ENCODE measurements at places on chromosomes 13 and 19.
A peak's percentile ranks its signal among the peaks of the same experiment; 100 is the strongest.

GRCh38 chr19:45440873-45441654 lies 17.3 kb upstream of the ERCC1 start:
- no peak for DNase-seq

- no peak for DNase-seq
These were observed 12.4 kb downstream of the ZNF552 start for GRCh38 chr19:57802269-57802668.

DNA sequence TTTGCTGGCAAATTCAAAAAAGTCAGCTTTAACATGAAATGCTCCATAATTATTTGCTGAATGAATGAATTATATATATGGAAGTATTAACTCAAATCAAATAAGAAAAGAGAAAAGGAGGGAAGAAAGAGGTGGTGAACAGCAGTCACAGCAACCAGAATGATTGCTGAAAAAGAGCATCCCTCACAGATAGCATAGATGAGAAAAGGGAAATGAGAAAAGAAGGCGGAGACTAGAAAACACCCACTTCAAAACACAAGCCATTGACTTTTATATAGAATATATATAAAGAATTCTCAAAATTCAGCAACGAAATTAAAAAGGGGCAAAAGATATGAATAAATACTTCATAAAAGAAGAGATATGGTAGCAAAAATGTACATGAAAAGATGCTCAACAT lies 75.2 kb downstream of the CAB39L start:
- no peak for DNase-seq

- no peak for DNase-seq
These were observed 446.9 kb downstream of the COG6 start for GRCh38 chr13:40102360-40102727.

DNA sequence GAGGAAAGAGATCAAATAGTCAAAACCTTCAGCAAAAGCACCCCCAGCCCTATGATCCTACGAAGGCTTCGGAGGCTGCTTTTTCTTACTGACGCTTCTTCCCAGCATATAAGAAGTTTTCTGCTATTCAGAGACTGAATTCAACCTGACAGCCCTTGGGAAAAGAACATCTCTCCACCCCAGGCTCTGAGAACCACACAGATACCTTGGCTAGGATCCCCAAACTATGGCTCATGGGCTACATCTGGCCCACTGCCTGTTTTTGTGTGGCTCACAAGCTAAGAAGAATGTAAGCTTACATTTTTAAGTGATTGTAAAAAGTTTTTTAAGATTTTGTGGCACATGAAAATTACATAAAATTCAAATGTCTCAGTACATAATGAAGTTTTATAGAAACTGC lies 3.0 kb downstream of the SLC15A1 start:
- DNase-seq = no peak

DNA sequence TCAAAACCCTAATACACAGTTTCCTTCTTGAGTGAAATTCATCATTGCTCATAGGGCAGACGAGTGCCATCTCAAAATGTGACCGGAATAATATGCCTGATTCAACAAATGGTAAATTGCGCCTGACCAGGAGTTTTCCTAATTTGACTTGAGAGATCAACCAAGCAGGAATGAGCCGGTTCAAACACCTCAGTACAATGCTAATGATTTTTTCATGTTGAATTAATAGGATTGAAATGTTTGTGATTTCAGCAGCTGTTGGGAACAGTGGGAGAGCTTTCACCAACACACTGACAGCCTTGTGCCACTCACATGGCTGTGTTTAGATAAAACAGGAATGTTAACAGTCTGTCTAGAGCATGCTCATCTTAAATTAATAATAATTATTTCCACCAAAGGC lies 484.8 kb downstream of the PCDH9 start:
- no peak for DNase-seq

GRCh38 chr13:62906469-62906868 lies 1490.8 kb upstream of the PCDH20 start:
- DNase-seq = no peak

DNA sequence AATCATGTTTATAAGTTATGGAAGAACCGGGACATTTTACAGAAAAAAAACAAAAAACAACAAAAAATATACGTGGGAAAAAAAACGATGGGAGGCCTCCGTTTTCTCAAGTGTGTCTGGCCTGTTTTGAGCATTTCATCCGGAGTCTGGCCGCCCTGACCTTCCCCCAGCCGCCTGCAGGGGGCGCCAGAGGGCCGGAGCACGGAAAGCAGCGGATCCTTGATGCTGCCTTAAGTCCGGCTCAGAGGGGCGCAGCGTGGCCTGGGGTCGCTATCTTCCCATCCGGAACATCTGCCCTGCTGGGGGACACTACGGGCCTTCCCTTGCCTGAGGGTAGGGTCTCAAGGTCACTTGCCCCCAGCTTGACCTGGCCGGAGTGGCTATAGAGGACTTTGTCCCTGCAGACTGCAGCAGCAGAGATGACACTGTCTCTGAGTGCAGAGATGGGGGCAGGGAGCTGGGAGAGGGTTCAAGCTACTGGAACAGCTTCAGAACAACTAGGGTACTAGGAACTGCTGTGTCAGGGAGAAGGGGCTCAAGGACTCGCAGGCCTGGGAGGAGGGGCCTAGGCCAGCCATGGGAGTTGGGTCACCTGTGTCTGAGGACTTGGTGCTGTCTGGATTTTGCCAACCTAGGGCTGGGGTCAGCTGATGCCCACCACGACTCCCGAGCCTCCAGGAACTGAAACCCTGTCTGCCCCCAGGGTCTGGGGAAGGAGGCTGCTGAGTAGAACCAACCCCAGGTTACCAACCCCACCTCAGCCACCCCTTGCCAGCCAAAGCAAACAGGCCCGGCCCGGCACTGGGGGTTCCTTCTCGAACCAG lies 1.8 kb upstream of the APOE start:
- peak; percentile 74 for DNase-seq

All from CD4-positive, alpha-beta T cell treated with Interleukin-12 subunit alpha and Interleukin-12 subunit beta, for 1 hour (primary cell).